ENCODE measurements at places on chromosomes 2 and 18.

- DNase-seq = no peak
Observed at GRCh38 chr2:196473617-196474016, 165.9 kb upstream of the CCDC150 start.

DNA sequence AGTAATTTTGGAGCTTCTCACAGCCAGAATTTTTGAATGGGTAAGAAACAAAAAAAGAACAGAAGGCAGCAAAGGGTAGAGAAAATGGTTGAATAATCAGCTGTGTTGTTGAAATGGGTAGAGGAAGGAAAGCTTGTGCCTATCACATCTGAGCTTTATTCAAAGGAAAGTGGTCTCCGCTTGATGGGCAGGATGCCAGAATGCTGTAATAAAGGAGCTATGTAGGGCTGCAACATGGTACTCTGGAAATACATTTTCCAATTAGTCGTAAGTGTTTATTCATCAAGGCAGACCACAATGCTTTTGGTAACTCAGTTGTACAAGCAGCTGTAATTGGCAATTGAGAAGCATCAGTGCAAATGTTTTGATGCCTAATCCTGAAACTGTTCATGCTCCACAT lies 196.9 kb downstream of the ICOS start:
- no peak for DNase-seq

DNA sequence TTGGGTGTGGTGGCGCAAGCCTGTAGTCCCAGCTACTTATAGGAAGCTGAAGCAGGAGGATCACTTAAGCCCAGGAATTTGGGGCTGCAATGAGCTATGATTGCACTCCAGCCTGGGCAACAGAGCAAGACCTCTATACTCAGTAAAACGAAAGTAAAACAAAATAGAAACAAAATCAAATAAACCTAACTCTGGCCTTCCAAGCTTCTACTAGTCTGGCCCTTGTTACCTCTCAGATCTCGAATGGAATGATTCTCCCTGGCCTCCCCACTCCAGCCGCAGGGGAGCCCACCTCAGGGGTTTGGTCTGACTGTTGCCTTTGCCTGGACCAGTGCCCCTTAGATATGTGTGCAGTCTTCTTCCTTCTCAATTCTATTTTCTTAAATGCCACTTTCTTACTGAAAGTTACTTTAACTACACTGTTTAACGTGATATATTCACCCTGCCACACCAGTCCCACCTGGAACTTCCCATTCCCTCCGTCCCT lies 160.0 kb upstream of the GCFC2 start:
- DNase-seq = no peak

DNA sequence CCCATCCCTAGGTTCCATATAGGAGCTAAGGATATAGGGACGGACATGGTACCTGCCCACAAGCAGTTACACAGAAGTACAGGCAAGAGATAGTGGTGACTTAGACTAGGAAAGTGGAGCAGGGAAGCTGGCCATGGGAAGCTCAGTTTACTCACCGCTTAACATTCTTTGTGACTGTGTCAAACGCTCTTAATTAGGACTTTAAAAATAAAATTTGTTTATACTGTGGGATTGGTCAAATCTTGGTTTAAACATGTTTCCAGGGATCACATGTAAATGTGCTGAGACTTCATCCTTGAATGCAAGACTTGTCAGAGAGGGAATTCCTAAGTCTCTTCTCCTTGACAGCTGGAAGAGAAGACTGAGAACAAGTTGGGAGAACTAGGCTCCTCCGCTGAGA lies 107.3 kb downstream of the MTCL1 start:
- no peak for DNase-seq

GRCh38 chr2:30707304-30707903 lies 99.8 kb downstream of the CAPN13 start:
- DNase-seq = no peak

GRCh38 chr2:43840965-43841364 lies 2.2 kb downstream of the ABCG8 start:
- no peak for DNase-seq

DNA sequence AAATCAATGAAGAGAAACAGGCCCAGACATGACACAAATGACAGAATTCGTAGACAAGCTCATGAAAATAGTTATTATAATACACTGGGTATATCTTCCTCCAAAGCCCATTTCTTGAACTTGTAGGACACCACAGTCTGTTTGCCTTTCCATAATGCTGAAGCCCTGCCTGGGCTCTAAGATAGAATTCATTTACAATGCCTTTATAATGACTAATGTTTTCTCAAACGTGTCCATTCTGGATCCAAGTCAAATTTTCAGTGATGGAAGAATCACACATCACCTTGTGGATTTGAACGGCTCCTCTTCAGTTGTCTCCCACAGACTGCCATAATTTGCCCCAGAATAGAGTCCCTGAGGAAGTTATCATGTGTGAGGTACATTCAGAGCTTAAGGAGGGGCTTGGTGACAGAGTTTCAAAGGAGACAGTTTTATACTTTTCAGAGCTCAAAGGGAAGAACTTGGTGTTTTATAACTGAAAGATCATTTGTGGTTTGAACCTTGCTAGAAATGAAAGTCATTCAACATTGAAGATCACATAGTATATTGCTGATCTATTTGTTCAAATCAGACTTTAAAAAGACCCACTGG lies 38.2 kb downstream of the CASP8 start:
- DNase-seq = no peak

DNA sequence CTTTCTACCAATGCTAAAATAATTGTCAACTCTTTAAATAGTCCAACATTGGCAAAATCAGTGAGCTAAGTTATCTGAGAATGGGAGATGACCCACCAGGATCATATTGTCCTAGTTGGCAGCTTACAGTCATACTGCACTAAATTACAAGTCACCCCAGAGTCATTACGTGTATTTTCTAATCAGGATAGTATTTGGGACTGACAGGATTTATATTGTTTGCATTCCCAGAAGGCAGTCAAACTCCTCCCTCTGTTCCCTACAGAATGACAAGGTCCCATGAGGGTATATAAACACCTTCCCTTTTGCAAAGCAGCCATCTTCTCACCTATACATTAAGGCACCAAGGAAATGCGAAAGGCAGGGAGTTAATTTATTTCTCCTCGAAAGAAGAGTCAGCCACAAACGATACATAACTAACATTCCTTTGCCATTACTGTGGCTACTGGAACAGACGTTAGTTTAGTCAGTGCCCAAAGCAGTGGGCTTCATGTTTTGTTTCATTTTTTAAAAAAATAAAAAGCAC lies 125.3 kb downstream of the ANTXR1 start:
- no peak for DNase-seq

DNA sequence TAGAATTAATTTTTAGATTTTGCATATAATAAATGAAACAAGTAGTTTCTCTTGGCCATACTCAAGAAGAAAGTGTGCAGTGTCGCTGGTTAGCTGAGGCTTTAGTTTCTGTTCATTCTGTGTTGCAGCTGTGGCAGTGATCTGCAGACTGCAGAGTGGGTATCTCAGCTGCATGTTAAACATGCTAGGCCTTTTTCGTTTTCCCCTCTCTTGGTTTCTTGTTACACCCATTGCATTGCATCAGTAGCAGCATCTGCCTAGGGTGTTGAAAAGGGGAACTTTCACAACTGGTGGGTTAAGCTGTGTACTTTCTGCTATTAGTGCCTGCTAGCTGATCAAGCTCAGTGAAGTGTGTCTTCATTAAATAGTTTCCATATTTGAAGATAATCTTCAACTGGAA lies 51.3 kb downstream of the ACSL3 start:
- no peak for DNase-seq

DNA sequence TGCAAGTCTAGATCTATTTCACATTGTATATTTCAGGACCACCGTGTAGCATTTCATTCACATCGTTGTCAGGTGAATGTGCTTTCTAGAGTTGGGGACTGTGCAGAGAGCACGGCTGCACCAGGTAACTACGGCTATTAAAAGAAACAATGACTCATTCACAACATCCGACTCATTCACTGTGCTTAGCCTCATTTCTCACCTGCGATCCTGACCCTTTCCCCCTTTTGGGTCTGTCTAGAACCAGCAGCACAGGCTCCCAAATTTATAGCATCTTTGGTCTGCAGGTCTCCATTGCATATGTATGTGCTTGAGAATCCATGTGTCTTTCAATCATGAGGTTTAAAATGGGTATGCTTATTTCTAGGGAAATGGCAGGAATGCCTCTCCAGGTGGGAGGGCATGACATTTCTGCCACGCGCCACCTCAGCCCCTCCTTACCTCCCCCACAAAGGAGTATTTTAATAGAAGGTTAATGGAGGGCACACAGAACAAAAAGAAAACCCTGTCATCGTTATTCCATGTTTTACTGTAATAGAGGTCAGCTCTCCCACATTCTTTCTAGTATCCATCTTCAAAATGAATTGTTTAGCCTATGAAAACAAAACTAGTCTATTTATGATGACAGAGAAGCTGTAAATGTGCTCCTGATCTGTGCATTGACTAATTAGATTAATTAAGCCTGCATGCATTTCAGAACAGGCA lies 246.7 kb upstream of the EPHA4 start:
- DNase-seq = no peak

- DNase-seq = no peak
Observed at GRCh38 chr2:3179208-3179607, 198.4 kb downstream of the EIPR1 start.

GRCh38 chr2:27059141-27059820 lies 7.8 kb downstream of the AGBL5 start:
- DNase-seq = no peak

GRCh38 chr18:13577781-13578180 lies 148.6 kb downstream of the FAM210A start:
- no peak for DNase-seq

- DNase-seq = no peak
Observed at GRCh38 chr2:101036562-101036961, 34.5 kb downstream of the RPL31 start.

GRCh38 chr18:52130624-52131301 lies 209.2 kb upstream of the DCC start:
- DNase-seq = no peak

DNA sequence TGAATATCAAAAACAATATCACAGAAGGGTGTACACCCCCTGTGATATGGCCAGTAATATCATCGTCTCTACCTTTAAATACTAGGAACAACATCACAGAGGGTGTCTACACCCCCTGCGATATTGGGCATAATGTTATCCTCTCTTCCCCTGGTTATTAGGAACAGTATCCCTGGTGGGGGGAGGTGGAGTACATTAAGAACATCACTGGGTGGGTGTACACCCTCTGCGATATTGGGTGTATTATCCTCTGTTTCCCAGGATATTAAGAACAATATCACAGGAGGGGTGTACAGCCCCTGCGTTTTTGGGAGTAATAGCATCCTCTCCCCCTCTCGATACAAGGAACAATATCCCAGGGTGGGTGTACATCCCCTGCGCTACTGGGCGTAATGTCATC lies 1932.8 kb downstream of the SUCLG1 start:
- DNase-seq = no peak

- no peak for DNase-seq
Observed at GRCh38 chr2:43818761-43819160, 19.9 kb downstream of the ABCG5 start.

GRCh38 chr2:11417946-11418585 lies 47.9 kb downstream of the E2F6 start:
- DNase-seq = no peak

- DNase-seq = no peak
Observed at GRCh38 chr2:6590442-6590841, 275.3 kb downstream of the CMPK2 start.

GRCh38 chr2:230757476-230757875 lies 44.8 kb downstream of the CAB39 start:
- DNase-seq = no peak

DNA sequence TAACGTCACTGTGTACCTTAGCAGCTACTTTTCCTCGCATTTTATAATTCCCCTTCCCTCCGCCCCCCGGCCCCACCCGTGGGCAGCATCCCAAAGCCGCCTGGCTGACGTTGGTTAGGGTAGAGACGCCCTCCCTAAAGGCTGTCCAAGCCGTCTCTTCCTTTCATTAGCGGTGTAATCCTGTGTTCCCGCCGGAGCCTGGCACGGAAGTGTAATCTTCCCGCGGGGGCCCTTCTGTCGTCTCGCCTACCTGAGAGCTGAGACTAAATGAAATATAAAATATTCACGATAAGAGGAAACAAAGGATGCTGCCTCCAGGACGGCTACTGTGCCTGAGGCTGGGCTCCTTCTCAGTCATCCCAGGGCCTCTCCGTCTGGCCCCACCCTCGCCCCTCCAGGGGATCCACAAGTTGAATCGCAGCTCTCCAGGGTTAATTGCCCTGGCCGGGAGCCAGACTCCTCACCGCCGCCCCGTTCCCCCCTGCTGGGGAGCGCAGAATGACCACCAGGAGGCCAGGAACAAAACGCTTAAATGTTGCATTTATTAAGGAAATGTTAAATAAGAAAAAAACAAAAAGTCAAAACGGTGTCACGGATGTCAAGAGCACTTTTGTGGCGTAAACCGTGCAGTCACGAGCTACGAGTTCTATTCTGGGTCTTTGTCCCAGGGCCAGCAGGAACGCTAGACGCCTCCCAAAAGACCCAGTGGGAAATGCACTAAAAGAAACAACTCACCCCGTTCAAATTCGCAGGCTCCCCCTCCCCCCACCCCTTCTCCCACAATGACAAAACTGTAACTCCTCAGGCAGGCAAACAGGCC lies 1.5 kb downstream of the RPRM start:
- DNase-seq = no peak

DNA sequence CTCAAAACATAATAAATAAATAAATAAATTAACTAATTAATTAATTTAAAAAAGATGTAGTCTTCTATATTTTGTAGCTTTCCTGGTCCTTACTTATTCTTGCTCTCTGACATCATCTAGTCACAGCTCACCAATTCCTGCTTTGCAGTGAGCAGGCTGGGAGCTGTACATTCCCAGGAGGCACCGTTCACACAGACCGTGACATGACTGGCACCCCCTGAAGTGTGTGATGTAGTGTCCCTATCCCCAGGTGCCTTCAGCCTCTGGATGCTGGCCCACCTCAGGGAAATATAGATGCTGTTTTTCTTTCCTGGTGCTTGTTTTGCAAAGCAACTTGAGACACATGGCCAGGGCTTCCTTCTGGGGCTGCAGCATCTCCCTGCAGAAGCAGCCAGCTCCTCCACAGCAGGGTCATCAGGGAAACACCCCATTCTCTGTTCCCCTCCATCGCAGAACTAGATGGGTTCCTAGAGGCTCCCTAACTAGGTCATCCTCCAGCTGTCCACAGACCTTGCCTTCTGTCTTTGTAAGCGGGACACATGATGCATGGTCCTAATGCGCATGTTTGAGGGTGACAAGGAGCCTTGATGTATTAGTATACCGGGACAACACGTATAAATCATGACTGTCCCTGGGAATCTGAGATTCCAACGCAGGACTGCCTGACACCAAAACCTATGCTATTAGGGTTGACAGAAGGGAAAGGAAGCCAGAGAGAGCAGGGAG lies 76.4 kb downstream of the RHOB start:
- no peak for DNase-seq

- no peak for DNase-seq
Observed at GRCh38 chr2:216235462-216235861, 126.3 kb downstream of the XRCC5 start.

GRCh38 chr2:121904656-121905055 lies 149.2 kb downstream of the TSN start:
- DNase-seq = no peak

All from stimulated activated CD4-positive, alpha-beta T cell treated with anti-CD3 and anti-CD28 coated beads, Interleukin-1b, Interleukin-23, amount 100 ng/mL, for 1 hour (primary cell).